Hepatic stellate cell (primary cell): ENCODE measurements at places on chromosomes 11 and 22.

DNA sequence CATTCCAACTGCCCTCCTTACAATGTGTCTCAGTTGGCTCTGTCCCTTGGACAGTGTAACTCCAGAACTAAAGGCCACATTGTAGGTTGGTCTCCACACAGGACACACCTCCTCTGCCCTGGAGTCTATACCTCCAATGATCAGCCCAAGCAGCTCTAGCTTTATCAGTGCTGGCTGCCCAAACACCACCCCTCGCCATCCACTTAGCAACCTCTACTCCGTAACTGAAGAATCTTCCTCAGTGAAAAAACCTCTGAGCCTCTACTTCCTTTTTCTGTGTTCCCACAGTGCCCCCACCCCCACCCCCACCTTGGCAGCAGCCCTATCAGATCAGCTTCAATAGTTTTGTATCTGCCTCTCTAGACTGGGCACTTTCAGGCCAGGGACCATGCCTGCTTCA is 33.4 kb downstream of the SERPINH1 start:
- no peak for DNase-seq

DNA sequence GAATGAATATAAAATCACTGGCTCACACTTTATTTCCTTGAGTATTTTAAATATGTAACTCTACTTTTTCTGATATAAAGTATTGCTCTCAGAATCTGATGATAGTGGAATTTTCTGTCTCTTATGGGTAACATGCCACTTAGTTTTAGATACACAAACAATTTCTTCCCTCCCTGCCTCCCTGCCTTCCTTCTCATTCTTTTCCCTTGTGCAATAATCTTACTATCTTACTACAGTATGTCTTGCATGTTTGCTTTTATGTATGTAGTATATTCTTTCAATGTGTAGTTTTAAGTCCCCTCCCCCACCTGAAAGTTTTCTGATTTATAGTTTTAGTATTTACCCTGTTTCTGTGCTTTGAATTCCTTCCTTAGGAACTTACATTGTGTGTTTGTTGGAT is 48.4 kb downstream of the INSC start:
- no peak for DNase-seq

DNA sequence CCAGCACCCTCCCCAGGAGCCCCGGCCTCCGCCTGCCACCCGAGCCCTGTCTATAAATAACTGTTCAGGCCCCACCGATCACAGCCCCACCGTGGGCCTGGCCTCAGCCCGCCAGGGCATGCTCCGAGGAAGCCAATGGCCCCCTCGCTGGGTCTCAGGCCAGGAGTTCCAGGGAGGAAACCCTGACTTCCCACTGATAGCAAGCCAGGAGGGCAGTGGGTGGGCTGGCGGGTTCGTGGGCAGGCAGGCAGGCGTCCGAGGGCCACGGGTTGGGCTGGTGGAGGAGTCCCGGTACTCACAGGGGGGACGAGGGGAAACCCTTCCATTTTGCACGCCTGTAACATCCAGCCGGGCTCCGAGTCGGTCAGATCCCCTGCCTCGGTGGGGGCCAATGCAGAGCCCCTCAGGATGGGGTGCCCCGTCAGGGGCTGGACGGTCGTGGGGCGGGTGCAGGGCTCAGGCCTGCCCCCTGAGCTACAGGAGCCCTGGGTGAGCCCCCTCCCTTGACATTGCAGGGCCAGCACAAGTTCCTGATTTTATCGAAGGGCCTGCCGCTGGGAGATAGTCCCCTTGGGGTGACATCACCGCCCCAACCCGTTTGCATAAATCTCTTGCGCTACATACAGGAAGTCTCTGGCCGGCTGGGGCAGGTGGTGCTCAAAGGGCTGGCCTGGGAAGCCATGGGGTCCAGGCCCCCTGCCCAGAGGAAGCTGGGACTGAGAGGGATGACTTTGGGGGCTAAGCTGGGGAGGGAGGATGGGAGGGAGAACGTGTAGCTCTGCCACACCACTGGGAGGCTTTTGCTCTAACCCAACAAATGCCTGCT is at the start of gene SPI1:
Gene SPI1, minus strand, starts transcription at position 538 of the 826 bp plus-strand sequence. Its CDS starts 194 bp downstream, at position 344.
- DNase-seq, result no peak

GRCh38 chr11:8336356-8337129 is 72.9 kb upstream of the LMO1 start:
- no peak for DNase-seq

DNA sequence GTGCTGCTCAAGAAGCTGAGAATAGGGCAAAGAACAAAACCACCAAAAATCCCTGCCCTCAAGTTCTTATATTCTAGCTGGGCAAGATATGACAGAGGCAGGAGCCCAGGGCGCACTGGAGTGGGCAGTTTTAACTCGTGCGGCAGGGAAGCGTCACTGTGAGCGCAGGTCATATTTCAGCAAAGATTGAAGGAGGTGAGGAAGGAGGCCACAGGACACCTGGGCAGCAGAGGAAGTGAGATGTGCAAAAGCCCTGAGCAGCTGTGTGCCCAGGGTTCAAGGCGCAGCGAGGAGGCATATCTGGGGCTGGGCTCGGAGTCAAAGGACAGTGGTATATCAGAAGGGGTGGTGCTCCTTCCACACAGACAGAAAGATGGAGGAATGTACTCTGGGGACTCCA is 13.5 kb downstream of the KCNC1 start:
- no peak for DNase-seq
